ENCODE measurements at places on chromosomes 7 and 10. TPM values are rescaled to one million over a fixed set of nuclear protein-coding genes. Genes with fewer than 3 reads are reported as not detected.

The RADIL gene
- 0.22 TPM for total RNA-seq

The UPF2 gene
- 23.2 TPM for total RNA-seq

The LIPM gene
- total RNA-seq: not detected

The CLRN3 gene
- not detected for total RNA-seq
